ENCODE measurements at places on chromosomes 2 and 18.

DNA sequence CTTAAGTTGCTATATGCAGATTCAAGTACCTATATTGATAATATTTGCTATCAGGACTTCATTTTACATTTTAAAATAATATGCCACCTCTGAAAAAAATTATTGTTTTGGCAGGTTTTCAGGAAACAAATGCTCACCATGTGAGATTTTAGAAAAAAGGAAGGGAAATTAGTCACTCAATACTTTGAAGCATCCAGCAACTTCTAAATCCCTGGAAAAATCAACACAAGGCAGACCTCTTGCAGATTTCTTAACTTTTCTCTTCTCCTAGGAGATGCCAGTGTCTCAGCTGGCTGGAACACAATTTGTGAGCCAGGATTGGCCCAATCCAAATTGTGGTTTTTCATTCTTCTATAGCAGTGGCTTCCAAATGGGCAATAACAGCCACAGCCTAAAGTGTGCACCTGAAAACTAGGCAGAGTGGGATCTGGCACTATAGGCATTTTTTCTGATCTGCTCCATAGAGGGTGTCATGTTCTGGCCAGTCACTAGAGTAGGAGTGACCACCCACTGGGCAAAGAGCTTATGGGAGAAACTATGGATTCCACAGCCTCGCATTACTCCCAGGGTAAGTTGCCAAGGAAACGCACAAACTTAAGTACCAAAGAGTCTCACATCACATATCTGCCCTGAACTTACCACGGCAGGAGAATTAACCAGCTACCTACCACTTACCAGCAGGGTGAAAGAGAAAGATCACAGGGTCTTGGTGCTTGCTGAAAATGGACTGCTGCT is 28.1 kb upstream of the THOC1 start:
- no peak for DNase-seq

DNA sequence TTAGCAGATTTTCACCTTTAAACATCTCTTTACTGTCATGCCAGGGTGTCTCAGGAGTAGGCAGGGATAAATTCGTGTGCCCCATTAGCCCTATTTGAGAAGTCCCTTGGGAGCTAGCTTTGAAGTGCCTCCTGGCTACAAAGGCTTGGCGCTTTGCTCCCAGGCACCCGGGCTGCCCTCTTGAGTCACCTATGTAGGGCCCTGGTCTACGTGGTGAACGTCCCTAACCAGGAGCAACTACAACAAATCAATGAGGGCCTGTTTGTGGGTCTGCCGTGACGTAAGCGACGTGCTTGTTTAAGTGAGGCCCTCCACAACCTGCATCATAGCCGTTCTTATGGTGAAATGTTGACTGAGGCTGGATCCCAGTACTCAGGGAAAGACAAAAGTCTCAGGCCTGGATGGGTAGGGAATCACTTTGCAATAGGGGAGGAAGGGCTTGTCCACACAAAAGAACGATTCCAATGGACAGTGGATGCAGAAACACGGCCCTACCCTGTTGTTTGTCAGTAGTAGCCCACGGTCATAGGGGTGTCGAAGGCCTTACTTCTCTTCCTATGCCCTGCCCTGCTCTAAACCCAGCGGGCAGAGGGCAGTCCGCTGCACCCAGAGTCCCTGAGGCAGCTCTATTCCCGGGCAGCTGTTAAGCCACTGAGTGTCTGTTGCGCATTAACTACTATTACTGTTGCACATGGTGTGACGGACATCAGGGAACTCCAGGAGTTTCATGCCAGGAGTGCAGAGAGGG is 93.9 kb downstream of the INHBB start:
- DNase-seq: no peak

- no peak for DNase-seq
Observed at GRCh38 chr2:238030422-238031155, 30.2 kb upstream of the SCLY start.

GRCh38 chr18:42100911-42101310 is 145.9 kb downstream of the PIK3C3 start:
- no peak for DNase-seq

GRCh38 chr18:22473366-22473765 is 55.7 kb upstream of the CTAGE1 start:
- no peak for DNase-seq

GRCh38 chr2:241340631-241341163 is 15.4 kb upstream of the FARP2 start:
- no peak for DNase-seq

GRCh38 chr2:191749181-191749540 is 71.2 kb downstream of the NABP1 start:
- no peak for DNase-seq

DNA sequence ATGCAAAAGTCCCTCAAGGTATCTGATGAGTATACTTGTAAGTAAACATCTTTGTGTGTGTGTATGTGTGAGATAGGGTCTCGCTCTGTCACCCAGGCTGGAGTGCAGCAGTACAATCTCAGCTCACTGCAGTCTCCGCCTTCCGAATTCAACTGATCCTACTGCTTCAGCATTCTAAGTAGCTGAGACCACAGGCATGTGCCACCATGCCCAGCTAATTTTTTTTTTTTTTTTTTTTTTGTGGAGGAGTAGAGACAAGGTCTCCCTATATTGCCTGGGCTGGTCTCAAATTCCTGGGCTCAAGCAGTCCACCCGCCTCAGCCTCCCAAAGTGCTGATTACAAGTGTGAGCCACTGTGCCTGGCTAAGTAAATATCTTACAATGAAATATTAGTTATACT is 23.2 kb downstream of the ADAM17 start:
- no peak for DNase-seq

DNA sequence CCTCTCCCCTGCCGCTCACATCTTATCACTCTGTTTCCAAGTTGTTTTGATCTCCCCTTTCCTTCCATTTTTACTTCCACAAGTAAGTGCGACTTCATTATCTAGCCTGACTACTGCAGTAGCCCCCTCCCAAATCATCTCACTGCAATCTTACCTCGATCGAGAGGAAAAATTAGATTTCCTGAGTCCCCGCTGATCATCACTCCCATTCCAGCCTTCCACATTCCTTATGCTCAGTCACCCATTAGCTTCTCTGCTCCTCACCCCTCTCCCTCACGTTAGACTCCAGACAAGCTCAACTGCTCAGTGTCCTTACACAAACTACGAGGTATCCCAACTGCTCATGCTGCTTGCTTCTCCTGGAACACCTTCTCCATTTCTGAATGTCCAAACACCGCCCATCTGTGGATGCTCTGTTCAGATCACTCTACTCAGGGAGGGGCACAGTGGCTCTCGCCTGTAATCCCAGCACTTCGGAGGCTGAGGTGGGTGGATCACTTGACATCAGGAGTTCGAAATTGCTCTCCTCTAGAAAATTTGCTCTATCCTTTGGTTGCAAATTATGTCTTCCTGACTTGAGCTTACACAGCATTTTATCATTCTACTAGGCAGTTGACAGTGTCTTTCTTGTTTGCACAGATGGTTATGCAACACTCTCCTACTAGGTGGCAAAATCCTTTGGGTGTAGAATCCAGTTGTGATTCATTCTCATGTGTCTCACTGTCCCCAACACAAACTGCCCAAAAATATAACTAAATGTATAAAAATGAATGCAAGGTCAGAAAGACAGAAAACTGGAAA is 96.5 kb downstream of the INO80D start:
- no peak for DNase-seq

- DNase-seq: no peak
Observed at GRCh38 chr2:200964498-200964897, 1.0 kb upstream of the ORC2 start.

GRCh38 chr2:241561832-241562231 is 3.3 kb downstream of the BOK start:
- DNase-seq: no peak

- DNase-seq: no peak
Observed at GRCh38 chr18:76408480-76409067, 86.5 kb downstream of the ZNF516 start.
